NCI-H1092 (cell line): ENCODE measurements at places on chromosomes 7 and 10.

GRCh38 chr7:38840736-38841460 is 68.1 kb downstream of the VPS41 start:
- DNase-seq = no peak

GRCh38 chr10:108631332-108631731 is 1292.0 kb downstream of the XPNPEP1 start:
- DNase-seq = no peak

GRCh38 chr10:93566435-93567276 is at the start of gene FFAR4:
FFAR4 (plus strand) TSS chr10:93566665; CDS start chr10:93566721, 56 bp downstream.
- DNase-seq = no peak

DNA sequence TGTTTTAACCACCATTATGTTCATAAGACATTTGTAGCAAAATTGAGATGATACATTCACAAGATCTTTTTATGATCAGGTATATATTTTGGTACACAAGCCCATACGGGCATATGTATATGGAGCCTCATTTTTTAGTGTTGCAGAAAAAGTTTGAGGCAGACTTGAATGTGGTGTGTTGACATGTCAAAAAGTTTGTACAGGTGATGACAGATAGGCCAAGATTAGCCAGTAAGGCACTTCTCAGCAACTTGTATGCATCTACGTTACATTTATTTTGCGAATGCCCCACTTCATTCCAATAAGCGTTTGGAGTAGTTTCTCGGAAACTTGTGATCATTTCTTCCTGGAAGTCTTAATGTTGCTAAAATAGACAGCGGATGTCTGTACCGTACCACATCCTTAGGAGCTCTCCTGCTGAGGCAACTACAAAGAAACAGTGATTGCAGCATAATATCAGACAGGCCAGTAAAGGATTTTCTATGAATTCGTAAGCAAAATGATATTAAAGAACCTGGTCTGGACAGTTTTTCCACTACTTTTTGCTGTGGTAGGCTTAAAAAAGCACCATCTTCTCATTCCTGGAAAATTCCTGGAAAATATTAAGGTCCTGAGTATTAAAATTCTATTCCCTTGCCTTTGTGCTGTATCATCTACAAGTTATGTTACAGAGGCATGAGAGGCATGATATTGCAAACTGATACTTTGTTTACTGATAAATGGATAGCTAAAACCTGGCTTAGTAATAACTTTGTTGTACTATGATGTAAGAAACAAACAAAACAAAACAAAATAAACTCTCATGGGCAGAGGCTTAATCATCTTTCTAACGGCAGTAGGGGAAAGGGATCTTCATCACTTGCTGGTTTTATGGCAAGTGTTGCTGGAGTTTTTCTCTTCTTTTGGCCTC is 153.6 kb downstream of the HDAC9 start:
- DNase-seq = no peak

- no peak for DNase-seq
These were observed 141.9 kb downstream of the WDR11 start for GRCh38 chr10:120993089-120993488.

DNA sequence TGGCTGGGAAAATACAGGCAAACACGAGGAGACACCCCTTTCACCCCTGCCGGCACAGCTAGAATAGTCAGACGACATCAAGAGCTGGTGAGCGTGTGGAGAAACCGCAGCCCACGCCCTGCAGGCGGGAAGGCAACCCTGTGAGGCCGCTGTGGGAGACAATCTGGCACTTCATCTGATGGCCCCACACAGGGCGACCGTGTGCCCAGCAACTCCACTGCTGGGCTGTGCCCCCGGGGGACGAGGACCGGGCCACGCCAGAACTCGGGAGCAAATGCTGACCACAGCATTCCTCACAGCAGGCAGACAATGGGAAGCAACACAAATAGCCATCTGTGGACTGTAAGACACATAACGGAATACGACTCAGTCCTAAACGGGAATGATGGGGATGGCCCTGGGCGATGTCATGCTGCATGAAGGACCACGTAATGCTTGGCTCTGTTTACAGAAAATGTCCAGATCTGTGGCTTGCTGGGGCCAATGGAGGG is 58.9 kb downstream of the CFAP46 start:
- DNase-seq = no peak

GRCh38 chr7:64959072-64959747 is 31.6 kb downstream of the ZNF117 start:
- DNase-seq = no peak

- no peak for DNase-seq
These were observed 2.7 kb downstream of the TRUB1 start for GRCh38 chr10:114940735-114941134.

DNA sequence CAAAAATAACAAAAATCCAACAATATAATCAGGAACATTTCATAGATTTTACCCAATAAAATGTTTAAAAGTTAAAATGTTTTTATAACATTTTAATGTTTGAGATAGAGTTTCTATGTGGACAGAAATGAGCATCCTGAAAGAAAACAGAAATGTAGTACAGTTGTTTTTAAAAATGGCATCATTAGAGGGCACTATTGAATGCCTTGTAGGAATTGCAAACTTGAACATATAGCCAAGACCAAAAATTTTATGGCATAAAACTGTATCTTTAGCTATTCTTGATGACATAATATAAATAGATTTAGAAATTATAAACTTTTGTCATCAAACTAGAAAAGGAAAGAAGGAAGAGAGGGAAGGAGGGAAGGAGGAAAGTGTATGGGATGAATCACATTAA is 1372.7 kb downstream of the GATA3 start:
- DNase-seq = no peak

DNA sequence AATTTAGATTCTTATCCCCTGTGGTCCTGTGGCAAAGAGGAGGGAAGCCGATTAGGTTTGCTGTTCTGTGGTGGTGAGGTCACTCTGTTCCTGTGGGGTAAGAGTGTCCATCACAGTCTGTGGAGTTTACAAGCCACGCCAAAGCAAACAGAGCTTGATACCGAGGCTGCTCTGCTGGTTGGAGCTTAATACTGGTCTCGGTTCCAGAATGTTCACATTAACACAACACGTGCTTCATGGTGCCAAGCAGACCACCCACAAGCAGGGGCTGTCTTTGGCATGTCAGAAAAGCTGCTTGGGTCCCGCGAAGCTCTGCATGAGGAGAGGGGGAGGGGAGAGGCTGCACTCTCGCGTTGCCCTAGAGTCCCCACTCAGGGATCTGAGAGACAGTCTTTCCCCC is 47.5 kb downstream of the DNAJB6 start:
- DNase-seq = no peak

DNA sequence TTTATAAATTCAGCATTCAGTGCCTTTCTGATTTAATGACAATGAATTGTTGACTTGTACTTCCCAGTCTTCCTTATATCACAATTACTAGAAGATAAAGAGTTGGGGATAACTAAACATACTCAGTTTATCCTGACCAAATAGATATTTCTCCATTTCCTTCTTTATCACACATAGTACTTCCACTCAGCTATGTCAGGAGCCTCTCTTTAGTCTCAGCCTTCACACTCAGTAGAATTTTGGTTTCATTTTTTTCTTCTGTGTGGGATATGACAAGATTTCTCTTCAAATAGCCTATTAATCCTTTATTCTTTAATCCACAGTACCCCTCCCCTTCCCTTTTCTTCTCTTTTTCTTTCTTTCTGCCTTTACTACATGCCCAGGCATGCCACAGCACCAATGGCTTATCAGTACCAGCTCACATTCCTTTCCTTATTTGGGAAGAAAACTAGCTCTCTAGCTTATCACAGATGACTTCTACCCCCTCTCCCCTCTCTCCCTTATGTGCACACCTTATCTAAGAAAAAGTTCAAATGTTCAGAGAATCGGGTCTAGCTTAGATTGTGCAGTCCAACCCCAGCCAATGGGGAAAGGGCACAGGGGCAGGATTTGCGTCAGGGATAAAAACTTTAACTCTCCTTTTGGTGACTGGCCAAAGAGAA is 109.0 kb downstream of the PHF14 start:
- DNase-seq = no peak

- DNase-seq = no peak
These were observed 3.1 kb downstream of the ABLIM1 start for GRCh38 chr10:114654822-114655575.

GRCh38 chr10:52644373-52645186 is 128.0 kb downstream of the MBL2 start:
- no peak for DNase-seq

DNA sequence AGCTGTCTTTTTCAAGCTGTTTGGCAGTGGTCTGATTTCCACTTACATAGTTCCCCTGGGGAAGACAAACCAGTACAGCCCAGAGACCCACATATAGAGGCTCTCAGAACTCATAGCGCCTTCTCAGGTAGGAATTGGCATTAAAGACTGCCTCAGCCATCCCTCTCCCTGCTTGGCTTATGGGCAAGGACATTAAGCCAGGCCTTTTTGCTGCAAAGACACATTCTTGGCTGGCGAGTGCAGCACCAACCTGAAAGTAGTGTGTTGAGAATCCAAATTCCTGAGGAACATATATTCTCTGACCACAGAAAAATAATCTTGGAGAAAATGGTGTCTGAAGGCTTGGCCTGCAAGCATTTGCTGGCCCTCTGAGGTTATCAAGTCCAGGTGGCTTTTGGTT is 39.2 kb upstream of the HPS1 start:
- DNase-seq = no peak

- no peak for DNase-seq
These were observed 7.2 kb upstream of the CNOT4 start for GRCh38 chr7:135517060-135517459.

DNA sequence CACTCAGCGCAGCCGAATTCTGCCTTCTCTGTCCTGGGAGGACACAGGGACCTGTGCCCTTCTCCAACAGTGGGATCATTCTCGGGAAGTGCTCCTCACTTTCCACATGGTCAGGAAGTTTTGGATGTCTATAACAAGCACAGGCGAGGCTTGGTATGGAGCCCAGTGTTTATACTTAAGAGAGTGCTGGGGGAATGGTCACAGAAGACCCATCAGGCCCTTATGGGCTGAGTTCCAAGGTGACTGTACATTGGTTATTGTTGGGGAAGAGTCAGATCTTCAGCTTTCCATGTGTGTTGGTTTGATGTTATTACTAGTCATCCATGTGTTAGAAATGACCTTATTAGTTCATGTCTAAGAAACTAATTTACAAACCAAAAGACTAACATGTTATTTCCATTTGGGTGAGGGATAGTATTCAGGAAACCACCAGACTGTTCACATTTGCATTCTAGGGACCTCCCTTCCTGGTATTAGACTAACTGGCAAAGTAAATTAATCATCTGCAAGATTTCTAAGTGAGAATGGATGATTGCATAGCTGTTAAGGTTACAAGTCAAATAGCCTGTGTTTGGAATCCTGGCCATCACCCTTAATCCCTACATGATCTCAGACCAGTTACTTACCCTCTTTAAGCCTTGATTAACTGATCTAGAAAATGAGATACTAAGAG is 834.2 kb downstream of the LRMDA start:
- no peak for DNase-seq
